Activated T-cell treated with anti-CD3 and anti-CD28 coated beads for 4 hours (primary cell): ENCODE measurements at places on chromosomes 5 and 9.

DNA sequence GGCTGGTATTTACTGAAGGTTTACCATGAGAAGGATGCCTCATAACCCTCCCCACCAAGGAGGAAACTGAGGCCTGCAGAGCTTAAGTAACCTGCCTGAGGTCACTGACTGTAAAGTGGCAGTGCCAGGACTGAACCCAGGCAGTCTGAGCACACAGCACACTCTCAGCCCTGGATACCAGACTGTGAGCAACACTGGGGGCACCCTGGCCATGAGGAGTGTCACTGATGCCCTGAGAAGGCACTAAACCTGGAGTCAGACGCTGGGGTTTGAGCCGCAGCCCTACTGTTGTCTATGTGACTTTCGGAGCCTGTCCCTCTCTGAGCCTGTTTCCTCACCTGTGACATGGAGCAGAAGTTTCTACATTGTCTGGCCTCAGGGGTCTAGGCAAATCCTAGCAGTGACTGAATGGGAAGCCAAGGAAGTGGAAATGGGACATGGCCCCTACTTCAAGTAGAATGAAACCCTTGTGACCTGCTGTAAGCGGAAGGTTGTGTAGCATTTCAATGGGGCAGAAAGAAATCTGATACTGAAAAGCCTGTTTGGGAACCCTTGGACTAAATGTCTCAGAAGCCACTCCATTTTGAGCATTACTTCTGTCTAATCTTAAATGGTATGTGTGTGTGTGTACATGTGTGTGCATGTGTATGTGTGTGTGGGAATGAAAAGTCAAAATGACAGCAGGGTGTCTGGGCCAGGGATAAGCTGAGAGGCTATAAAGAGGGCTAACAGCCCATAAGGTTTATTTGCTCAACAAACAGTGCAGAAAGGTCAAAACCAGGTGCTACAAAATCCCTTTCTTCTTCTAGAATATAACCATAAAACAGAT lies 36.0 kb downstream of the B4GALT1 start:
- no peak for DNase-seq

DNA sequence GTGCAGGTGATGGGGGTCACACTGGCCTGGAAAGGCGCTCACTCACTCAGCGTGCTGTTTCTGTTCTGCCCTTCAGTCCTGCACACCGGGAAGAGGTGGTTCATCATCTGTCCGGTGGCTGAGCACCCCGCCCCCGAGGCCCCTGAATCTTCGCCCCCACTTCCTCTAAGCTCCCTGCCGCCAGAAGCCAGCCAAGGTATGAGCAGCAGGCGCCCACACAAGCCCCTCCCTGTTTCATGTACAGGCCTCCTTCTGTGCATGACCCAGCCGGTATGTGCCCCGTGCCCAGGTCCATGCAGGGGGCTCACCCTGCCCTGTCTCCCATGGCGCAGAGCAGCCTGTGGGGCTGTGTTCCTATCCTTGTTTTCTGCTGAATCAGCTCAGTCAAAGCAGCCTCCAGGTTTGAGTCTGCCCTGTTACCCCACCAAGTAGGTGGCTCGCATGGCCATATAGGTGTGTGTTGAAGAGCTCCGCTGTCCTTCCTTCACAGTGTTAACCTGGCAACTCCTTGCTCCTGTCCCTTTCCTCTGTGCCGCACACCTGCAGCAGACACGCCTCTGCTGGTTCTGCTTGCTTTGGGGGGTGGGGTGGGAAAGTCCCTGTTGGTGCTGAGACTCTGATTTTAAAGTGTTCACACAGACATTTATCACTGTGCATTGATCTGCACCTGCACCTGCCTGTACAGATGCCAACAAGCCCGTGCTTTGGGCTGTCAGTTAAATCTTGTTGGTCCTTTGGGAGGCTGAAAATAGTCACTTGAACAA lies 84.8 kb downstream of the WNK2 start:
- DNase-seq, result peak; percentile 30

DNA sequence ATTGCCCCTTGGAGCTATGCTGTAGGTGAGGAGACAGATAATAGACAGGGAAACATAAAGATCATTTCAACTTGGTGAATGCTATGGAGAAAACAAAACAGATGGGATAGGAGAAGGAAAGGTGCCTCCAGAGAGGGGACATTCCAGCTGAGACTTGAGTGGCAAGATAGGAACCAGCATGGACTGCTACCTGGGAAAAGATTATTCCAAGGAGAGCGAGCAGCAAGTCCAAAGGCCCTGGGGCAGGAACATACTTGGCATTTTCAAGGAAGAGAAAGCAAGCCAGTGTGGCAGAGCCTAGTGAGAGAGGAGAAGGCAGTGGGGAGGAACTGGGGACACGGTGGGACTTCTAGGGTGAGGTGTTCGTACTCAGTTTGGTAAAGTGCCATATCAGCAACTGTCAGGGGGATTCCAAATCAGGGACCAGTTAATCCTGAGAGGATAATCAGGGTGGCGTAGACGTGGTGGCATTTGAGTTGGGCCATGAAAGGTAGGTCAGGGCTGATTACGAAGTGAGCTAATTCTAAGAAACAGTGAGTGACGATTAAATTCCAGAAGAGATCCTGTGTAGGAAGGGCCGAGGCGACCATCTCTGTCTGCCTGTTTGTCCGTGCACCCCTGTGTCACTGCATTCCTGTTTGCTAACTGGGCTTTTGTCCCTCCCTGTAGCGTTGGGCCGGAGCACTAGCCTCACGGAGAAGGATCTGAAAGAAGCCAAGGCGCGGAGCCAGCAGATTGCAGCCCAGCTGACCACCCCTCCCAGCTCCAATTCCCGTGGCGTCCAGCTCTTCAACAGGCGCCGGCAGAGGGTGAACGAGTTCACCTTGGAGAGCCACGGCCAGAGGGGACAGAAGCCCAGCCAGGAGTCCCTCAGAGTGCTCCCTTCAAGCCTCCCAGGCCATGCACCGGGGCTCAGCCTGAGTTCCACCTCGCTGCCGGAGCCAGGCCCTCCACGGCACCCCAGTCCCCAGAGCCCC lies 7.1 kb downstream of the SYNPO start:
- DNase-seq, result no peak

DNA sequence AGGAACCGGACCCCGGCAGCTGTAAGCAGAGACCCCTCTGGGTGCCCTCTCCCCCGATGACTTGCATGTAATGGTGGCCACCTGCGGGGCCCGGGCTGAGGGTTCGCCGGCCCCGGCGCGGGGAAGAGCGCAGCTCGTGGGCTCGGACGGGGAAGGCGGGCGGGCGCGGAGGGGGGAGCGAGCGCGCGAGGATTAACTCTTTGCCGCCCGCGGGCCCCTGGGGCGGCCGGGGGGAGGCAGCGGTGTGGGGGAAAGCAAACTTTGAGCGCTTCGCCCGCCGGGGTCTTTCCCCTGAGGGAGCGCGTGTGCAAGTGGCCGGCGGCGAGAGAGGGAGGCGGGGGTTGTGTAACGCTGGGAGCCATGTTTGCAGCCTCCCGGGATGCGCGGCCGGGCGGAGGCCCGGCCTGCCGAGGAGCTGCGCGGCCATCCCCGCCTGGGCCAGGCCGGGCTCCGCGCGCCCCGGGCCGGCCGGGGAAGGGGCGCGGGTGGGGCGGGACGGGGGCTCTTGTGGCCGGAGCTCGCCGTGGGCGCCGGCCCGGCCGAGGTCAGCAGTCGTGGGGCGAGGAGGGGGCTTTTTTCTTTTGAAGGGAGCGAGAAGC lies 547 bp downstream of the ANP32B start:
- DNase-seq, result peak; percentile 54

GRCh38 chr9:134597957-134598883 lies 43.4 kb upstream of the COL5A1 start:
- no peak for DNase-seq

- DNase-seq, result no peak
Measured at GRCh38 chr5:80072103-80073073, 37.2 kb downstream of the THBS4 start.

DNA sequence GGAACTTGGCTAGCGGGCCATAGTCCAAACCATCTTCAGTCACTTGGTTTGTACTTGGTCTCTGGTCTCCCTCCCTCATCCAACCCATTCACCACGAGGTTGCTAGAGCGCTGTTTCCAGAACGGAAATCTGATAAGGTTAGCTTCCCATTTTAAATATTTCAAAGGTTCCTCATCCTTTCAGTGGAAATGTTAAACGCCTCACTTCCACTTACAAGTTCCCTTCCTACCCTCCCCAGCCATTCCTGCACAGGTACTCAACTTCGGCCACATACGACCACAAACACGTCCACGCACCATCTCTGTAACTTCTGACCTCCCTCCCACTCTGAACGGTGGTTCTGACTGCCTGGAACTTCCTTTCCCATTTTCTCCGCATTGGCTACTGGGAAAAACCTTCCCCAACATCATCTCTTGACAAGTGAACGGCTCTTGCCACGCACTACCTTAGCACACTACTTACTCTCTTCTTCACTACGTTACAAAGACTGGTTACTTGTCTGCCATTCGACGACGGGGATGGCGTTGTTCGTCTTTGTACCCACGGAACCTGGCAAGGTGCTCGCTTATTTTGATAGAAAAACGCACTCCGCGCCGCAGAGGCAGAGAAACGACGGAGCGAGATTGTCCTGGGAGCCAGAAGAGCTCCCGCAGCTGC lies 629 bp downstream of the CCNH start:
- DNase-seq, result peak; percentile 16

- DNase-seq, result no peak
Measured at GRCh38 chr9:27125936-27126335, 16.9 kb downstream of the TEK start.

- DNase-seq, result no peak
Measured at GRCh38 chr5:104088876-104089778, 526.5 kb upstream of the NUDT12 start.

DNA sequence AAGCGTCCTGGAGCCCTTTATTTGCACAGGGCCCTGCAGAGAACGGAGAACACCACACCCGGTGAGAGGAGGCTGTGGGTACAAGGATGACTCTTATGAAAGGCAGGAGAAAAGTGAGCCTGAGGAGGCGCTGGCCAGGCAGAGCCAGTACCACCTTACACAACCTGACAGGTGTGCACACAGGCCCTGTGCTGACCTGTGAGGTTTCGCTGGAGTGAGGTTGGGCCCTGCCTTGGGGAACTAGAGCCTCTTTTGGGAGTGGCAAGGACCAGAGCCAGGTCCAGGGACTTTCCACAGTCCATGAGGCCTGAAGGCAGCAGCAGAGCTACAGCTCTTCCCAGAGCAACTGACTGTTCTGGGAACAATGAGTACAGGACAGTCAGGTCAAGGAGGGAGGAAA lies 3.1 kb downstream of the SRD5A1 start:
- no peak for DNase-seq

DNA sequence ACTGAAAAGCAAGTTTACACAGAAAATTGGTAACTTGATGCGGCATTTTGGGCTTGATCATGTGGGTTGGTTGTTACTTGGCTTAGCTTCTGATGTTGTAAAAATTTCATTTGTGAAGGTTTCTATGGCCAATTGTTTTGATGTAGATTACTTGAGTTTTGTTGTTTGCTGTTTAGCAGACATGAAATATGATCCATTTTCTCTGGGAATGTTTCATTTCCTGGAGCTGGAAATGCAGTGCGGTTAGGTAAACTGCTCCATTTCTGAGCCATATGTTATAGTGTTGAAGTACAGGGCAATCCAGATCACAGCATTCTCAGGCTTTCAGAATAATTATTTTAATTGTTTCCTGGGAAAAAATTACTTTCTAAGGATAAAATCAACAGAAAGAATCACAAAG lies 396.9 kb downstream of the ENC1 start:
- no peak for DNase-seq

- DNase-seq, result no peak
Measured at GRCh38 chr5:88770276-88771257, 112.4 kb downstream of the MEF2C start.

- DNase-seq, result no peak
Measured at GRCh38 chr9:97505845-97506244, 4.4 kb downstream of the TMOD1 start.

GRCh38 chr9:13351778-13352386 lies 72.4 kb upstream of the MPDZ start:
- DNase-seq, result no peak
